NCI-H226 (cell line): ENCODE measurements at places on chromosomes 4 and X.

- no peak for DNase-seq
Observed at GRCh38 chr4:17347445-17347844, 164.4 kb downstream of the QDPR start.

DNA sequence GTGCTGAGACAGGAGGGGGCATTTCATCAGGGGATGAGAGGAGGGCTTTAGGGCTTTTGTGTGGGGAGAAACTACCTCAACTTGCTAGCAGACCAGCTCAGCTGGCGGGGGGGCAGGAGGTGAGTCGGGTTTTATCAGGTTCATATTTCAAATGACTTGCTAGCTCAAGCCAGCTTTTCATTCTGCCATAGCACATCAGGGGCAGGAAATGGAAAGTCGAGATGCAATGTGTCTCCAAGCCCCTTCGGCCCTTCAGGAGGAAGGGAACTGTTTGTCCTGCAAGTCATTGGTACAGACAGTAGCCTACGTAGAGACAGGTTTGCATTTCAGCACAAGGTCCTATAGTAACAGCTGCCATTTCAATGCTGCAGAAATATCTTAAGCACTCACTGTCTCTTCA lies 194.1 kb downstream of the PTTG2 start:
- DNase-seq, result no peak

- DNase-seq, result no peak
Observed at GRCh38 chr4:85938062-85938461, 421.8 kb downstream of the MAPK10 start.

- DNase-seq, result no peak
Observed at GRCh38 chr4:17336524-17336961, 175.3 kb downstream of the QDPR start.

DNA sequence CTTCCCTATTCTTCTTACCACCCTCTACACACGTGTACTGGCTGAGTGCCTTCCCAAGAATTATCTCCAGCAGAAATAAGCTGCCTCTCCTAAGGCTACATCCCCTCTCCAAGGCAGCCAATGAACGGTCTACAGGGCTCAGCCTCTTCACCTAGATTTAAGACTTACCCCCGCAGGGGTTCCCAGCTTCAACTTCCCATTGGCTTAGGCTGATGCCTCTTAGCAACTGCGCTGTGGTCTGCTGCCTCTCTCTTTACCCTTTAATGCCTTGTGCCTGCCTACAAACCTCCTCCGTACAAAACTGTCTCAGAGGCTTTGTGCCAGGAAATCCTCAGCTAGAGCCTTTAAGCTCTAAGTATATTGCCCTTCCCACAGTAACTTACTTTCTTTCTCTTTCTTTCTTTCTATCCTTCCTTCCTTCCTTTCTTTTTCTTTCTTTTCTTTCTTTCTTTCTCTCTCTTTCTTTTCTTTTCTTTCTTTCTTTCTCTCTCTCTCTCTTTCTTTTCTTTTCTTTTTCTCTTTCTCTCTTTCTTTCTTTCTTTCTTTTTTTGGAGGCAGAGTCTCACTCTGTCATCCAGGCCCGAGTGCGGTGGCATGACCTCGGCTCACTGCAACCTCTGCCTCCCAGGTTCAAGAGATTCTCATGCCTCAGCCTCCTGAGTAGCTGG lies 15.1 kb upstream of the PIGA start:
- DNase-seq, result no peak

GRCh38 chr4:138188406-138189084 lies 53.6 kb downstream of the SLC7A11 start:
- DNase-seq, result no peak

GRCh38 chr4:113449410-113449974 lies 312.0 kb downstream of the CAMK2D start:
- no peak for DNase-seq

GRCh38 chr4:164977243-164978164 lies at the start of gene TRIM61:
Gene TRIM61, minus strand, starts transcription at chr4:164977657. Its CDS starts 7,655 bp downstream, at chr4:164970002.
- DNase-seq, result peak; percentile 71

- peak; percentile 77 for DNase-seq
Observed at GRCh38 chr4:121155893-121156292, 8.2 kb downstream of the TNIP3 start.
